Femur (tissue), 1 donor: ENCODE measurements at places on chromosomes 2 and 18.

GRCh38 chr18:27244259-27244658 lies 59.2 kb upstream of the CHST9 start:
- DNase-seq: no peak

GRCh38 chr2:84280873-84281272 lies 178.2 kb downstream of the SUCLG1 start:
- DNase-seq: no peak

GRCh38 chr18:12327510-12328178 lies 19.6 kb downstream of the TUBB6 start:
- peak; percentile 83 for DNase-seq

- DNase-seq: no peak
These were observed 61.8 kb downstream of the RFTN2 start for GRCh38 chr2:197613509-197613987.

DNA sequence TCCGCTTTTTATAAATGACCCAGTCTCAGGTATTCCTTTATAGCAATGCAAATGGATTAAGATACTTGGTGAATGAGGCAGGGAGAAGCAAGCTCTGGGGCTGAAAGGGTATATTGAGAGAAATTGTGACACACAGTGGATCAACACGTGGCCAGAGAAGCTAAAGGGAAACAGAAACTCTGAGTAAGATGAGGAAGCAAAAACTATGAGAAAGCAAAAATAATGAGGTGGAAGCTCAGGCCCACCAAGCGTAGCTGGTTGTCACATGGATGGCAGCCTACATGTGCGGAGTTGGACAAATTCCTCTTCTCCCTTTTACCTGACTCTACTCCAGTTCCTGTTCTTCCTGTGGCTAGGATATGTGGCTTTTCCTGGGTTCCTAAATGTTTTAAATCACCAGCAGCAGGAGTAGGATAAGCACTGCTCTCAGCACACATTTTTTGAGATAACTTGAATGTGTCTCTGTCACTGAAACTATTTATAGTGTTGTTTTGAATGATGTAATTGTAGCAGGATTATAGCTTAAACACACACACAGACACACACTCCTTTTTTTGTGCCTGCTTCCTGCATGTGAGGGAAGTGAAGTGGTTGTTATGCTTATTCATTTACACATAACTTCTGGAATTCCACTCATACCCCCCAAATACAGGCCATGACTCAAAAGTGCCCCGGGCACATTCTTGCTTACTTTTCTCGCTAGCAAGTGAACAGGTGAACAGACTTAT lies 30.1 kb upstream of the EPC2 start:
- DNase-seq: no peak
